ENCODE measurements at places on chromosomes 4 and X.
A peak's percentile ranks its signal among the peaks of the same experiment; 100 is the strongest.

DNA sequence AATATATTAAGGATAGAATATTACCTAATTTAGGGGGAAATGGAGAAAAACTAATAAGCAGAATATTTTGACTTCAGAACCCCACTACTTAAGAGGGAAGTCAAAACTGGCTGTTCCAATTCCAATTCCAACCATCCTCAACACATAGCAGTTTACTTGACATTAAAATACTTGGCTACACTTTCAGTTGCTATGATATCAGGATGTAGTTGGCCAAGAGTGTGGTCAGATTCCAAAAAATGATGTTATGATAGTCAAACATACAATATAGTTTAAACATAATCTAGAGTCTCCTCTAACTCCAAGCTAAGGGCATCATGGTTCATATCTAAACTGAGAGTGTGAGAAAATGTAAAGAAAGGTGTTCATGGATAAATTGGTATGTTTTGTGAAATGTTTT, 16.5 kb upstream of the SMIM14 start:
- no peak for DNase-seq

DNA sequence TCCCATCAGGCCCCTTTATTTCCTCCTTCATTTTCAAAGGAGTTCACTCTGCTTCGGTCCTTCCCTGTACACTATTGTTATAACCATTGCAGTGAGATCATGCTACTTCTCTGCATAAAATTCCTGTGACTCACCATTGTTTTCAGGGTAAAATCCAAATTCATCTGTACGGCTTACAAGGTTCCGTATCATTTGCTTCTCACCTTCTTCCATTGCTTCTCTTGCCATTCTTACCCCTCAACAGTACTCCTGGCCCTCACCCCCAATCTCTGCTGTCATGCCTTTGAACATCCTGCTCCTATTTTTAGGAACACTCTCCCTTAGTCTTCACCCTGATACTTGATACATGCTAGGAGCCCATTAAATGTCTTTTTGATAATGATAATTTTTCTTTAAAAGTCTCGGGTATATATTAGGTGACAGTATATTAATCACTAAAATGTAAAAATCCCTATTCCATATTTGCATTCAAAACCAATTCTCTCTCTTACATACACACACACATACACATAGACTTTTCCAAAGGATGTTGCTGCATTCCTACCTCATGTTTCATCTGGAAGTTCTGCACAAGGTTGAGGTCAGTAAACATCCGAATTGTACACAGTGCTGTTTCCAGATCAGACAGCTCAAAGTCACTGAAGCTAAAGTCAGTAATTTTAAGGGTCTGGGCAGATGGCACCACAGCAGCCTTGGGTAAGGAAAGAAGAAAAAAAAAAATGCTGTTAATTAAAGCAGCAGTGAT, 103.4 kb downstream of the PDE5A start:
- DNase-seq = no peak

DNA sequence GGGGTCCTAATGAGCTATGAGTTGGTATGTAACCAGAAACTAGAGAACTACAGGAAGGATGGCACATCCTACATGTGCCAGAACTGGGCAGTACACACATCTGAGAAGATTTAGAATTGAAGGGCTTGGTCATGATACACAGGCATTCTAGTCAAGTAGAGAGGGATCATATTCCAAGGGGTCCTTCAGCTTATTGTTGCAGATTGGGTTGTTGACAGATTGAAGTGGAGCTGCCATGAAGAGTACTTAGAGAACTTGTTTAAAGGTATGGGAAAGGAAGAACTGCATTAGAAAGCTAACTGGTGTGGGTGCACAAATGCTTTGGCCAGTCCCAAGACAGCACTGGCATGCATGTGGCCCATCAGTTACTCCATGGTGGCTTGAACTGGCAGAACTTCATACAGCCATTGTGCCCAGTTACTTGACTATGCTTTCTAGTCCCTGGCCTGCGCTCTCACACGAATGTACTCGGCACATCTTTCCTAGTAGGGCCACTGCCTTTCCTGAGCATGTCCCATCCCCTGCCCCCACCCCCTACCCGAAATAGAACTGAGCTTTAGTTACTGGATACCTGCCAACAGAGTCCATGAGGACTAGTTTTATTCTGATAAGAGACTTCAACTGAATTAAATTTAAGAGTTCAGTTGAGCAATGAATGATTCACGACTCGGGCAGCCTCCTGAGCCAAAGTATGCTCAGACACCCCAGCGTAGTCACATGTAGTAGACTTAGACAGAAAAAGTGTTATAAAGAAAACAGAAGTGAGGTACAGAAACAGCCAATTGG, 64.0 kb downstream of the CCNG2 start:
- no peak for DNase-seq

- DNase-seq = no peak
Observed at GRCh38 chr4:139489638-139490037, 35.7 kb downstream of the RAB33B start.

DNA sequence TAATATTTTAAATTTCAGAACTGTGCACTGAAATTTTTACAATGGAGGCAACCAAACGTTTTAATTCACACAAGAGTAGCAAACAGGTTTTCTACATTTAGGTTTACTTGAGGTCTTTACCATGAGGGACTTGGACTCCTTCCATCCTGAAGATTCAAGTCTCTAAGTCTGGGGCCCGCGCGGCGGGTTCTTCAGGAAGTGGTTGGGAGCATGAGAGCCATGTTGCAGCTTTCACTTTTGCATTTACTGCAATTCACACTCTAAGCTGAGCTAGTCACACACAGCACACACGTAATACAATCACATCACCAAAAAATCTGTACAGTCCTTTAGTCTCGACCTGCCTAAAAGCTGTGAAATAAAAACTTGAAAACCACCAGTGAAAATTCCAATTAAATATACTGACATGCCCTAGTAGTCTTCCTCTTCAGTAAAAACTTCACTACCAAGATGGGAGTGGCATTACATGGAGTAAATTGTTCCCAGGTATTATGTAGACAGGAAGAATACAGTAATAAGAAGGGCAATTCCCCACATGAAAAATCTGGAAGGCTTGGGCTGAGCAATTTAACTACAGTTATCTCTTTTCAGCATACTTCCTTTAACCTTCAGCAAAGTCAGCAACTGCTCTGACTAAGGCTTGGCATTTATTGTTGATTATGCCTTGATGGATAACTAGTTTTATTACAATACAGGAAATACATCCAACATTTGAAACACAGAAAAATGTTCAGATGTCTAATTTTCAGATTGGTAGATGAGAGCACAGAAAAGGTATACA, 571.1 kb upstream of the DIPK2B start:
- DNase-seq = peak; percentile 73

GRCh38 chr4:101259876-101260275, 87.5 kb downstream of the PPP3CA start:
- DNase-seq = no peak

DNA sequence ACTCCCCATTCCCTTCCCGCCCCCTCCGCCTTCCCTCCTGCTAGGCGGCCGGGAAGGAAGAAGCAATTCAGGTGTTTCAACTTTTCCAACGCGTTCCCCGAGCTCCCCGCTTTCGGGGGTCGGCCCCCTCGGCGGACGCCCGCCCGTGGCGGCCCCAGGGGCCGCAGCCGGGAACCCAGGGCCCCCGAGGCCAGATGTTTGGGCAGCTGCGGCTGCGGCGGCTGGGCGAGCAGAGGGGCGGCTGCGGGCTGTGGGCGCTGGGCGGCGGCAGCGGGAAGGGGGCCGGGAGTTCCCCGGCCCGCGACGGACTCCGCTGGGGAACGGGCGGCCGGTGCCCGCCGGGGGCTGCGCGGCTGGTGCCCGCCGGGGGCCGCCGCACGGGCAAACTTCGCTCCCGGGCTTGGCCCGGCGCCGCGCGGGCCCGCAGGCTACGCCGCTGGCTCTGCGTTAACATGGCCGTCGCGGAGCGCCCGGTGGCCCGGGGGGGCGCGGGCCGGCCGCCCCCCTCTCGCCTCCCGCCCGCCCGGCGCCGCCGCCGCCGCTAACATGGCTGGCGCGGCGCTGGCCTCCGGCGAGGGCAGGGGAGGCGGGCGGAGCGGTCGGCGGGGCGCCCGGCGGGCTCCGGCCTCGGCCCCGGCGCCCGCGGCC, 510 bp downstream of the HMGB3 start:
- no peak for DNase-seq

DNA sequence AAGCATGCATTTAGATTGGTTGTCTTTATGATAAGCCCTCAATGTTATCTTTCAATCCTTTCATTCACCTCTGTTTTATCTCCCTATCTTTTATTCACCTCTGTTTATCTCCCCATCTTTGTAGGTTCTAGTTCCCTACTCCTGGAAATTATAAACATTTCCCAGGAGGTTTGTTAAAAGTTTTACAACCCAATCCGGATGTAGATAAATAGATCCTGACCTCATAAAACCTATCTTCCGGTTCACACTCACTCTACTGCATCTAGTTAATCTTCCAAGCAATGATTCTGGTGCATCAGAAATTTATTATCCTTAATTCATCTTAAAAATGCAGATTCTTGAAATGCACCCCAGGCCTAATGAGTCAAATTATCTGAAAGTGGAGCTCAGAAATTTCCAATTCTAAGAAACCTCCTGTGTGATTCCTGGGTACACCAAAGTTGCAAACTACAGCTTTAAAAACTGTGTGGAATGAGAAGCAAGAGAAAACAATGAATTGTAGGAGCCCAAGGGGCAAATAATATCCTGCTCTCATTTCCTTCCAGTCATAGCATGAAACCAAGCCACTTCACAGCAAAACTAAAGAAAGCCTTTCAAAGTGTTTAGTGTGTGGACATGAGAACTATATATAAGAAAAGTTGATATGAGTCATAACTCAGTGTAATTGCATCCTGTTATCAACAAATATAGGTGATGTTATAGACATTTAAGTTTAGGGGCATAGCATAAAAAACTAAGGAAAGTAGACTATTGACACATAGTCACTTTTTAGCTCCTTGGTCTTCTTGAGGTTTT, 51.1 kb upstream of the UGT8 start:
- DNase-seq = no peak

GRCh38 chr4:169791527-169792156, 33.9 kb upstream of the HPF1 start:
- DNase-seq = peak; percentile 10

DNA sequence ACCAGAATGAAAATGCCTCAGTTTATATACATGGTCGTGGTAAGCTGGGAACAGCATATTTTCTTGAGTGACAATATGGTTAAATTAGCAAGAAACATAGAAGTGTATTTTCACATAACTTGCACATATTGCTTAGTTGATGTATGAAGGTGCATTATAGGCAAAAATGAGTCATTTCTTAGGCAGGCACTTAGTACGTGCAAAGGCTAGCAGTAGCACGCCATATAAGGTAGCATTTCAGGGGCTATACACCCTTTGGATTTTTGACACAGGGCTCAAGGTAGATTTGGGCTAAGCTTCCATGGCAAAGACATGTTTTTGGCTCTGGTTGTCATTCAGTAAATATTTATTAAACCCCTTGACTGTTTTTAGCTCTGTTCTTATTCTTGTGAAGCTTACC, 33.1 kb downstream of the PCDH7 start:
- no peak for DNase-seq

DNA sequence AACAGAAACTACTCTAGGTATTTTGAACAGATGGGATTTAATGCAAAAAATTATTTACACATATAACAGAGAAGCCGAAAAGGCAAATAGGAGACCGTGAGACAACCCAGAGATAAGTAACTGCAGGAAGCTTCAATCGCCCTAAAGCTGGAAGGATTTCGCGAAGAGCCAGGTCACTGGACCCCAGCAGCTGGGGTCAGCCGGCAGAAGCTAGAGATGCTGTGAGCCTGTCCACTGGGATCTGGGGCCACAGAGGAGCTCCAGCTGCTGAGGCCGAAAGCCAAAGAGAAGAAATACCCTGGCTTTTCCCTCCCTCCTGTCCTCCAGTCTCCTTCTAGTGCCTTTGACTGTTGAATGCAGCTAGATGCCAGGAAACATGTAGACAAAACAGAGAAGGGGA, 192.8 kb upstream of the BCOR start:
- no peak for DNase-seq

DNA sequence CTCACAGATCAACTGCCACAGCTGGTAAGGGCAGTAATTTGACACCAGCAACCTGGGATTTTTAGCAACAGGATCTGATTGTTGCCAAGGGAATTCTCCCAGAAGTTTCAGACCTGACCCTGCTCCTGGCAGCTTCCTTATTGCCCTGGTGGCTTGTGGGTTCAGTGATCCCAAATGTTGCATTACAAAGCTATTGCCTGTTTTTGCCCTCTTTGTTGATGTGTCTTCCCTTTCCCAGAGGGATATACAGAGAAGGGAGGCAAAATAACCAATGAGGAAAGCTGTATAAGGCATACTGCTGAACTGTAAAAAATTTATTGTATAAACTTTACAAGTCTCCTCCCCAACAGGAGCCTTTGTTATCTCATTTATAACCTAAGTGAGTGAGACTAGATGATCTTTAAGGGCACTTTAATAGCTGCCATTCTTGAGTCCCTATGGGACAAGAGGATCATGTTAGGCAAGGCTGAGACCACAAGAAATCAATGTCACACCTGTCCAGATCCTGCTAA, 22.2 kb downstream of the VSIG4 start:
- DNase-seq = no peak

DNA sequence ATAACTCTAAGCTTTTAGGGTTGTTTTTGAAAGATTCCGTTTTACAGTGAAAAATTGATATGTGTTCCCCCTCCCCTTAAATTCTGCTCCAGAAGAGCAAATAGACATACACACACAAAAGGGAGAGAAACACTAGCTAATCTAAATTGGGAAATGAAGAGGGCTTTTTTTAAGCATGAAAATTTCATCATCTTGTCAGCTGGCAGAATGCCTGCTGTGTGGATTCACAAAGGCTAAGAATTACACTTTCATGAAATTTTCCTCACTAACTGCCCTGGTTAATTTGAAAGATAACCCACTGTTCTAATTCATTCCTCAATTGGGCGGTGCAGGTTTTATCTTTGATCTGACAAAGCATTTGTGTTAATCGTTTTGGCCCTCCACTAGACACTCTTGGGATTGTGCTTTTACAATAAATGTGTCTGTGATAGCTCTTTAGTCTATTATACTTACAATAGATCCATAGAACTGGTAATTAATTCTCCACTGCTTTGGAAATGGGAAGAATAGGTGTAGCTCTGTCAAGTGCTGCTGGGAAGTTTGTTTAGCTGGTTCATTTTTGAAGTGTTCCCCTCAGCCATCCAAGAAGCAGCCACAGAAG, 152.9 kb downstream of the POLA1 start:
- DNase-seq = no peak
